ENCODE measurements at places on chromosomes 2 and 18. TPM values are rescaled to one million over a fixed set of nuclear protein-coding genes. Genes with fewer than 3 reads are reported as not detected.

GRCh38 chr2:30180226-30180625 is 33.4 kb downstream of the YPEL5 start:
- no peak for DNase-seq

- DNase-seq, result no peak
These were observed 94.5 kb upstream of the UPP2 start for GRCh38 chr2:158006961-158007719.

GRCh38 chr18:26470011-26470637 is 78.2 kb downstream of the KCTD1 start:
- no peak for DNase-seq

DNA sequence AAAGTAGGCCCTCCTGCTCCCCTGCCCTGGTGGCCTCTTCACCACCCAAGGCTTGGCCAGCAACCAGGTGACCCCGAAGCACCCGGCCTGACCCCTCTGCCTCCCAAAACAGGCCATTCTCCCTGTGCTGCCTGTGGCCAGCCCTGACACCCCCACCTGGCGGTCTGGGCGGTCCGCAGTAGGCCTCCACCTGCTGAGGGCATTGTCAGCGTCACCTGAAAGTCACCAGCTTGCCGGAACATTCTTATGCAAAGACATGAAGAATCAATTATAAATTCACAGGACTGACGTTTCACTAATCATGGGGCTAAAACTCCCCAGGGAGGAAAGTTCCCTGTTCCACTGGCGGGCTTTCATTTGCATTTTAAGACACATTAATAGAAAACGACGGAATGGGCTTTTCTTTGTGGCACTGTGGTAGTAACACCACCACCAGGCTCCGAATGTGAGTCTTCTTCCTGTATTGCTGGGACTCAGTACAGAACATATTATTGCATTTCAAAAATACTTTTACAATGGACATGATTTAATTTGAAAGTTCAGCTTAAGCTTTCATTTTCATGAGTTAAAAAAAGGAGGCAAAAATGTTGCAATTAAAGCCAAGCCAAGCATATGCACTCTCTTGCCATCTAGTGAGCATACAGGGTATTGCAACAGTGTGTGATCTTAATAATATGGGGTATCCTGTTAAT is 57.4 kb downstream of the ADI1 start:
- DNase-seq, result peak; percentile 53

GRCh38 chr2:201358684-201359083 is 1.5 kb upstream of the FLACC1 start:
- DNase-seq, result peak; percentile 31

DNA sequence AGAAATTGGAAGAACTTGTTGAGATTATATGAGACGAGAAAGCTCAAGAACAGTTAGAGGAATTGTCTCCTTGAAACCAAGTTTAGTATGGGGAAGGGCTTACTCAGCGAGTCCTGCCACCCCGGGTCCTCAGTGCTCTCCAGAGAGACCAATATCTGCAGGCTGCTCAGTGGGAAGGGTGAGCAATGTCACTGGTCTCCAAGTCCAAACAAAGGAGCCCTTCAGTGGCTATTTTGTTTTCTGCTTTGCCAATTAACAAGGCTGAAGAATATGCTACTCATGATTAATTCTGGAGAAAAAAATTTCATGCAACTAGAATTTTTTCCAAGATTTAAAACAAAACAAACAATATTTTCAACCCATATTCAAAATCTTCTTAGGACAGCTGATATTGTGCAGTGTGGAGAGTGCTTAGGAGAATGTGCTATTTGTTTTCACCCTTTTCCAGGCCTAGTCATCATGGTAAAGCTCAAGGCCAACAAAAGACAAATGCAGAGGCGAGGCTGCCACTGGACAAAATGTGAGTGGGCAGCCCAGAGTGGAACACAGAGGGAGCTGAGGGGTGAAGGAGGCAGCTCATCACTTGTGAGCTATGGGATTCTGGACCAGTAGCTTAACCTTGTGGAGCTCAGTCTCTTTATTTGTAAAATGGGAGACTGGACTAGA is 83.8 kb upstream of the TMEM17 start:
- DNase-seq, result no peak

DNA sequence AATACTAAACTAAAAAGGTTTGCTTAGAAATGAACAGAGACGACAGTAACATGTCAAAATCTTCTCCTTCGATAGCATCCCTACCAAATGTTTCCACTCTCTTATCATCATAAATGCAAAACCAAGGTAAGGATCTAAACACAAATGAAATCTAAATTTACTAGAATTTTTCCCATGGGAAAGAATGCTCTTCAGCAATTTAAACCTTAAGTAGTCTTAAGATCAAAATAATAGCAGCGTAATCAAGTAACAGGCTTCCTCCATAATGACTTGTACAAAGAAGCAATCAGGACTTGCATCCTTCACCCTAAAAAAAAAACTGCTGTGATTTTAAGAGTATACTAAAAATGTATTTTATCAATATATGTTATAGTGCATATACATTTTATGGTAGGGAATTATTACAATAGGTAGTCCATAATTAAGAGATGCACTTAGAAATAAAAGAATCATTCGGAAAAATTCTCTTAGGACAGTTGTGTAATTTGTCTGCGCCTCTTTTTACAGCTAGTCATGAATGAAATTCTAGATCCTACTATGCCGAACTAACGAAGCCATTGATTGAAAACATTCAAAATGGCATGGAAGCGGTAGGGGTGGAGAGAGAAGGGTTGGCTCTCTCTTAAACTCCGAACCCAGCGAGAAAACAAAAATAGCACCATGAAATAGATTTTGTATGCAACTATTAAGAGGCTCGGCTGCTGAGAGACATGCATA is 1.3 kb downstream of the PGAP1 start:
- DNase-seq, result no peak

DNA sequence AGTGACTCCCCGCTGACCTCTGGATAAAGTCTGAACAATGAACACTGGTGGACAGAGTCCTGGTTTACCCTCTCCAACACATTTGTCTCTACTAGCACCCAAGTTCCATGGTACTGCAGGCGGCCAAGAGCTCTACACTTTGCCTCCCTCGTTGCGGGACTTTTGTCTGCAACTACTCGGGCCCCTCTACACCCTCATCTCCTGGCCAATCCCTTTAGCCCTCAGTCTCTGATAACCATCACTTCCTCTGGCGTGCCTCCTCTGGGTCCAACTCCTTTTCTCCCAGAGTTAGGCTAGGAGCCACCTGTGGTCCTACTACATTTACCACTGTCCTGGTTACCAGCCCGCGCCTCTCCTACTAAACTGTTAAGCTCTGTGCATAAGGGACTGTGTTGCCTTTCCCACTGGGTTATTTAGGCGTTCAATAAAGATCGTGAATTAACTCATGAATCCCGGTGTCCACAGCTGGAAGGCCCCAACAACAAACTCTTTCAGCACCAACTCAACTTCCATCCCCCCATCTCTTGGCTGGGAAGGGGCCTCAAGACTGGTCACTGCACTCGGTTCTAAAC is 757 bp downstream of the HDHD2 start:
- DNase-seq, result peak; percentile 3

The MC2R gene
- not detected for total RNA-seq

The PKDCC gene
- total RNA-seq, result not detected

The MRO gene
- not detected for total RNA-seq

Measured in activated naive CD4-positive, alpha-beta T cell treated with anti-CD3 and anti-CD28 coated beads, Interleukin-2, amount 50 U/mL, for 72 hours (primary cell).